Nephron progenitor cell (in vitro differentiated cells): ENCODE measurements at places on chromosomes 11 and 22.

DNA sequence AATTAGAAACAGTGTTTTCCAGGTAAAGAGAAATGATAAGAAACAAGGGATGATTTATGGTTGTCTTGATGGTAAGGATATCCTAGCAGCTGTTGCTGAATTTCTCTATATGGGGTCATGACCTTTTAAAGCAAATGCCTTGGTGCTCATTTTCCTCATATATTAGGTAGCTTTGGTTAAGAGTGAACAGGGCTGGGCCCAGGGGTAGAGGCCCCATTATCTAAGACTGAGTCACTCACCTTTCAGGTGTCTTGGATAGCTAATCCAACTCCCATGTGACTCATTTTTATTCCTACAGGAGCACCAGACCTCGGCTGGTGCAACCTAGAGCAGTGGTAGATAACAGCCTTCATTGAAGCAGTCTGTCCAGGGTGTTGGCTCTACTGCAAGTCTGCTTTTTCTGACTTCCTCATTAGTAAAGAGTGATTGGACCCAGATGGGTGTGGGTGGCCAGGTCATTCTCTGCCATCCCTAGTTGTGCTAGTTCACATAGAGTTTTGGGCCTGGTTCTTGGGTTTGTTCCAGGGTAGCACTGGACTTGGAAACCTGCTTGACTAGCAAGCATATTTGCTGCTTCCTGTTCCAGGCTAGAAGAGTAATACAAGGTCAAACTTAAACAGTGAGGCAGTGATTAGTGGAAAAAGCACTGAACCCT, 37.4 kb downstream of the CTNND1 start:
- H3K4me1 ChIP-seq = peaks cover 21% of the 10 kb centered on the region
- H3K4me3 ChIP-seq = no peak overlapping the region
- H3K27me3 ChIP-seq = no peaks in the 10 kb centered on the region
- no peak for DNase-seq
- peaks cover 59% of the 10 kb centered on the region for H3K36me3 ChIP-seq

DNA sequence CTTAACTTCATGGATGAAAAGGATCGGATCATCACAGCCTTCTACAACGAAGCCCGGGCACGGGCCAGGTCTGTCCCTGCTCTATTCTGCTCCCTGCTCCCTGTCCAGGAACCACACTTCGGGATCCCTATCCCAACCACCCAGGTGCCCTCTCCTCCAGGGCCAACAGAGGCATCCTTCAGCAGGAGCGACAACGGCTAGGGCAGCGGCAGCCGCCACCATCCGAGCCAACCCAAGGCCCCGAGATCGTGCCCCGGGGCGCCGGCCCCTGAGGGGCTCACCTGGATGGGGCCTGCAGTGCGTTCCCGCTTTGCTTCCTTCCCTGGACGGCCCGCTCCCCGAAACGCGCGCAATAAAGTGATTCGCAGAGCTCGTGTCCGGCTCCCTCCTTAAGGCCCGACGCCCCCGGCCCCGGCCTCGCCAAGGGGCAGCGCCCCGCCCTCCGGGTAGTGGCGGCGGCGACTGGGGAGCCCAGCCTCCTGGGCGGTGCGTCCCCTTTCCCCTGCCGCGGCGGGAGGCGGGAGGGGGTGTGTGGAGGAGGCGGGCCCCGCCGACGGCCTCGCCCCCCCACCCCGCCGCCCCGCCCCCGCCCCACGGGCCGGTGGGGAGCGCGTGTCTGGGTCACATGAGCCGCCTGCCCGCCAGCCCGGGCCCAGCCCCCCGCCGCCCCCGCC, at the start of gene VEGFB:
Gene VEGFB, plus strand, starts transcription at position 672 of the 674 bp plus-strand sequence. CDS start 250 bp downstream, outside the sequence.
- peaks cover 8% of the 10 kb centered on the region for H3K36me3 ChIP-seq
- peaks cover 35% of the 10 kb centered on the region for H3K4me1 ChIP-seq
- H3K4me3 ChIP-seq = peak within 1 kb of the TSS; percentile 86
- H3K27me3 ChIP-seq = peaks cover 15% of the 10 kb centered on the region
- DNase-seq = peak; percentile 74
- no peak within 1 kb of the TSS for H3K27ac ChIP-seq

GRCh38 chr22:44718418-44718817, 16.4 kb downstream of the PRR5 start:
- H3K27me3 ChIP-seq = peaks cover 4% of the 10 kb centered on the region
- H3K36me3 ChIP-seq = no peaks in the 10 kb centered on the region
- H3K27ac ChIP-seq = no peak overlapping the region
- DNase-seq = no peak
- no peak overlapping the region for H3K4me3 ChIP-seq

DNA sequence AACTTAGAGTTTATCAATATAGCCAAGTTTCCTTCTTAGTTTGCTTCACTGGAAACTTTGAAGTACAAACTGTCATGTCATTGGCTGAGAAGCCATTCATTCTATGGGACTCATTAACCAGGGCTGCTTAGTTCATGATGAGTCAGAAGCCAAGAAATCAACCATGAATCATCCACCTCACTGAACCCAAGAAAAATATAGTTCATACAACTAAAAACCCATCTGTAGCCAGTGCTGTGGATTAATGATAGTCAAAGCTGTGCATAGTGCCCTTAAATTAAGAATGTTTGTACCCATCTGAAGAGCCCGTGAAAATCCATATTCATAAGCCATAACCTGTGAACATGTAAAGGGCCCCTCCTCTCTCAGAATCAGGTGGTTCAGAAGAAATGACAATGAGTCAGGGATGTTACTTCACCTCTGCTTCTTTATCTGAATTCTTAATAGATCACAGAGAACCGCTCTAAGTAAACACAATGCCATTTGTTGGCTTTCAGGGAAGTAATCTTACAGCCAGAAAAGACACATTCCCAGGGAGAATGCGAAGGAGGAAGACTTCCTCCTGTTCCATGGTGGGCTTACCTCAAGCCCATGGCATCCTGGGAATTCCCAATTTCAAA, 25.4 kb downstream of the MMP20 start:
- H3K27me3 ChIP-seq = peaks cover 2% of the 10 kb centered on the region
- no peak for DNase-seq
- no peak overlapping the region for H3K27ac ChIP-seq
- no peak overlapping the region for H3K4me3 ChIP-seq

- peaks cover 26% of the 10 kb centered on the region for H3K36me3 ChIP-seq
- DNase-seq = no peak
- no peak overlapping the region for H3K27ac ChIP-seq
- peaks cover 10% of the 10 kb centered on the region for H3K4me1 ChIP-seq
- no peak overlapping the region for H3K4me3 ChIP-seq
Observed at GRCh38 chr22:20488946-20489345, 6.6 kb downstream of the KLHL22 start.
